ENCODE measurements at places on chromosomes 12 and 14. TPM values are rescaled to one million over a fixed set of nuclear protein-coding genes. Genes with fewer than 3 reads are reported as not detected.

Gene SPATA7
- total RNA-seq = 14.0 TPM

Gene SERPINA3
- 0.40 TPM for total RNA-seq

Gene SMCO3
- total RNA-seq = not detected

Gene GLT8D2
- total RNA-seq = 2.2 TPM

Gene ORMDL2
- total RNA-seq = 22.2 TPM
